ENCODE measurements at places on chromosomes 7 and 10.

DNA sequence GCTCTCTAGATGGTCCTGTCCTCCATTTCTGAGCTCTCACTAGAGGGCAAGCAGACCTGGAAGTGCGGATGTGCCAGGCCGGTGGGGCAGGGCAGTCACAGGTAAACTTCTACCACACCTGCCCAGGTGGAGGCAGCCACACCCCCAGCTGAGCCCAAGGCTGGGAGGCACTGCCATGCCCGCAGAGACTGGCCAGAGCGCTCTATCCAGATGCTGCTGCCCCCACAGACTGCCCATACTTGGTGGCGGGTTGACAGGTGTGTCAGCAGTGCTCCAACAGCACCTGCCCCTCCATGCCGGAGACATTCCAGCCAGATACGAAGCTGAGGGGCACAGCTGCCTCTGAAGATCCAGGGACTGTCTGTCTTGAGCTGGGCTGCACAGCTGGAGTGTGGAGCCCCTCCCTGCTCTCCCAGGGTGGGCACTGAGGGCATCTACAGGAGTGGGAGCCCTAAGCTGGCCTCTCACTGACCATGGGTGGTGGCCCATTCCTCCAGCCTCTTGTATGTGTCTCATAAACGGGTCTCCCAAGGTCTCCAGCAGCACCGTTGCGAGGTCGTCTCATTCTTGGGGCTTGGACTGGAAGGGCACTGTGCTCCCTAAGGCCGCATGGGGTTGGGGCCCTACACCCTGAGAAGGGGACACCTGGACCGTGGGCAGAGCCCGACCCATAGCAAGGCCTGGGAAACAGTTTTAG lies 38.2 kb upstream of the PPIF start:
- DNase-seq, result no peak

DNA sequence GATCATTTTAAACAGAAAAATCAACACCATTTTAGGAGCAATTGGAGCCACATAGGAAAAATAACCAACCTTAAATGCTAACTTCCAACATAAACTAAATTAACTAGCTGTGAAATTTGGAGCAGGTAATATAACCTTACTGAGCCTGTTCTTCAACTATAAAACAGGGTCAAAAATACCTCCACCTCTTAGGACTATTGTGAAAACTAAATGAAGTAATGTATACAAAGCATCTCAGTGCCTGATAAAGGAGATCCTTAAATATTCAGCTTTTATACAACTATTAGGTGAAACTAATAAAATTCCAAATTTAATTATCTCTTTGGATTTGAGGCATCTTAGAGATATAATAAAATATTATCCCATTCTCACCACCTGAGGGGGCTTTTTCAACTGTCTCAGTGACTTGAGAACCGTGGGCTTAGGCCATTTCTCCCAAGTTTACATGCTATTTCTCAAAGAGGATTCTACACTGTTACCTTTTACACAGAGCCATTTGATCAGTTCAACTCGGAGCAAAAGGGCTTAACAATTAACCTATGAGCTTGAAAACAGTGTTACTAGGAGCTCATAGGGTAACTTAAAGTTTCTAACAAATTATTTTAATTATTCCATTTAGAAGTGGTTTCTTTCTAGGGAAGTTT lies 165.0 kb upstream of the ASAH2 start:
- peak; percentile 30 for DNase-seq

DNA sequence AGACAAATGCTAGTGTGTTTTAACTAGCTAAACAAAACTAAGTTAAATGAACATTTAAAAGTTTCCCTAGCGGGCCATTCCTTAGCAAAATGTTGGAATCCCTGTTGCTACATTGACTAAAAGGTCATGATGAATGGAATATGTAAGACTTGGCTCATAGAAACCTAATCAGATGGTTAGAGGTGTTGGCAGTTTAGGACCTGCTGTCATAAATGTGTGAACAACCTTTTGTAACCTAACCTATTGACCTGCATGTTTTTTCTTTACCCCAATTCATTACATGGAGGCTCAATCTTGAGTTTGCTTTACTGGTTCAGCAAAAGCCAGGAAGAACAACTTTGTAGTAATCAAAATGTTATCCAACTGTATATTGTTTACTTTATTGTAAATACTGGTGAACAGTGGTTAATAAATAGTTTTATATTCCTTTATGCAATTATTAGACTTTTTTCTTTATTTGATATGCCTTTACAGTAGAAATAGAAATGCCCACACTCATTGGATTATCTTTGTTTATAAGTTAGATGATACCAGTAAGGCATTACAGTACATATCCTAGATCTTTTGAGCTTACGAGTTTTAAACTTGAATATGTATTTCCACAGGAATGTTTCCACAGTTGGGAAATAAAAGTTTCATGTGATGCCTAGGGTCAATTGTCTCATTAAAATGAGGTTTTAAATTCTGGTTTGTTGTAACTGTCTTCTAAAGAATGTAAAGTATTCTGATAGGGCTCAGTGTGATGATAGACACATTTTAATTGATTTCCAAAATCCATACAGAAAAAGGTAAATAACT lies 11.6 kb downstream of the CBX3 start:
- DNase-seq, result no peak

- DNase-seq, result no peak
Measured at GRCh38 chr7:94666879-94667587, 11.1 kb upstream of the SGCE start.

GRCh38 chr7:6022707-6023106 lies 8.5 kb upstream of the ANKRD61 start:
- no peak for DNase-seq

DNA sequence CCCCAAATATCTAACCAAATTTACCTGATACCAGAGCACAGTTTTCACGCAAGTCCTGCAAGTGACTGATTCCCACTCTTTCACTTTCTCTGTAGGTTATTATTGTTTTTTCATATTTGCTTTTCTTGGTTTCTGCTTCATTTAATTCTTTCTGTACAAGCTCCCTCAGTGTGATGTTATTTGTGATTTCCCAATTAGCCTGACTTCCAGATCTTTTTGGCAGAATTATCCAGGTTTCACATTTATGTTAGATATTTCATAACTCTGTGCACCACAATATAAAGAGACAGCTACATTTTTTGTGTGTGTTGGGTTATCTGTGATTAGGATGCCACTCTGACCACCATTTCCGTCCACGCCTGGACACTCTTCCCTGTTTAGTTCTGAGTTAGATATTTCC lies 381.5 kb upstream of the CNTNAP2 start:
- DNase-seq, result no peak

DNA sequence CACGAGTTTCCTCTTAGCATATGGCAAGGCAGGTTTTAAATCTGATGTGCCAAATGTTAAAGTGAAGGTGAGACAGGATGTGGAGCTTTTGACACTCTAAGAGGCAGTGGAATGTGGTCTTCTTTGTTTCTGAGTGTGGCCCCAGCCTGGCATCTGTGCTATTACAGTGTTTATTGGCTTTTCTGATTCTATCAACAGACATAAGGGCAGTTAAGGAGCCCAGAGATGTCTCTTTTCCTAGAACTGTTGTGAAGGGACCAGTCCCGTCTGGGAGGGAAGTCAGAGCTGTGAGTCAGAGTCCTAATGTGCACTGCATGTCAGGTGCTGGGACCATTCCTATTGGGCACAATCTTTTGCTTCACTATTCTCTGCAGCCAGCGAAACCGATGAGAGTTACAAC lies 32.5 kb downstream of the TRUB1 start:
- no peak for DNase-seq

GRCh38 chr7:94594882-94595281 lies 61.1 kb downstream of the SGCE start:
- DNase-seq, result no peak

- peak; percentile 33 for DNase-seq
Measured at GRCh38 chr7:124152859-124153692, 120.2 kb upstream of the TMEM229A start.

DNA sequence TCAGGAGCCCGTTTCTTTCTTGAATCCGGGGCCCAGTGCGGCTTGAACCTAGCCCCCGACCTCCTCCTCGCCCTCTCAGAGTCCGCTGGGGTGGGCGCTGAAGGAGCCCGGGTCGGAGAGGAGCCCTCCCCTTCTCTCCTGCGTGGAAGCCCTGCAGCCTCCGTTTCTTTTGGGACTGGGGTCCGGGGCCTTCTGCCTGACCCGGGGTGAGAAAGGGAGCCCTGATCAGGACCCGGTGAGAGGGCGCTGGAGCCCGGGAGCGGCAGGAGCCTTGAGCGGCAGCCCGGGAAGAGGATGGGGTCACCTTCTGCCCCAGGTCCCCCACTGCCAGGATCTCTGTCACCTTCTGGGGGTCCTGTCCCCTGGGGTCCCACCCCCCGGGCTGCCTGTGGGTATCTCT lies 162.3 kb downstream of the ZNF33B start:
- no peak for DNase-seq

GRCh38 chr7:82318786-82319185 lies 124.8 kb downstream of the CACNA2D1 start:
- no peak for DNase-seq

GRCh38 chr10:48251152-48251524 lies 23.4 kb downstream of the FRMPD2 start:
- no peak for DNase-seq

DNA sequence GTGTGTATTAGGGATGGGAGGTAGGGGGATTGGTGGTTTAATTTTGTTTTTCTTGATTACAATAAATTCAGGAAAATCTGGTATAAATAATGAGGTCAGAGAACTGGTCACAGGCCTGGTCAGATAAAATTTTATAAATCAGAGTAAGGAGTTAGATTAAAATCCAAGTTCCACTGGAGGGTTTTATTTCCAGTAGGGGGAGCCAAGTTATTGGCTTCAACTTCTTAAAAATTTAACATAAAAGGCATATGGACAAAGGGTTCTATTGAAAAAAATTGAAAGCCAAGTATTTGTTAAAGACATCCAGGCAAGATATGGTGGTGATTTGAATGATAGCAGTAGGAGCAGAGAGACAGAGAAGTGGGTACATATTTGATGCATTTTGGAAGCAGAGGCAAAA lies 763.3 kb downstream of the SORCS1 start:
- DNase-seq, result peak; percentile 5

DNA sequence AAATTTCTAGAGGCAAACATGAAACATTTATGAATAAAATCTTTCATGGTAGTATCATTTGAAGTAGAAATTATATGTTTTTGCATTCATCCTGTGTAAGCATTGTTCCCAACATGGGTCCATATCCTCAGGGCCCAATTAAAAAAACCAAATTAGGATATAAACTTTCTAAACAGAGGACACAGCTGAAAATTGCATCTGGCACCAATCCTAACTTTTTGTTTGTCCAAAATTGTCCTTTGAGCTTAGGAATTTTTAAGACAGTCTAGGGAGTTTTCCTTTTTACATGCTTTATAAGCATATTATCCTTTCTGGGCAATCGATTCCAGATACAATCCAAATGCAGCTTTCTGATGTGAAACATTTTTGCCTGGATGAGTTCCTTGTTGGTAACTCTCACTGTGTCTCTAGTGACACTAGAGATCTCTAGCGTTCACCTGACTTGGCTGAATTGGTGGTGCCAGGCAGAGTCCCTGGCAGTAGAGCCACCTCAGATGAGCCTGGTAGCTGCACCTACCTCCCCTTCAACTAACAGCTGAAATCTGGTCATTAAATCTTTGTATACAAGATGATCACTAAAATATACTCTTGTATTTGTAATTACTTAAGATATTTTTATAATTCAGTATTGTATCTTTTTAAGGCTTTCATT lies 137.6 kb upstream of the SAMD8 start:
- DNase-seq, result no peak

DNA sequence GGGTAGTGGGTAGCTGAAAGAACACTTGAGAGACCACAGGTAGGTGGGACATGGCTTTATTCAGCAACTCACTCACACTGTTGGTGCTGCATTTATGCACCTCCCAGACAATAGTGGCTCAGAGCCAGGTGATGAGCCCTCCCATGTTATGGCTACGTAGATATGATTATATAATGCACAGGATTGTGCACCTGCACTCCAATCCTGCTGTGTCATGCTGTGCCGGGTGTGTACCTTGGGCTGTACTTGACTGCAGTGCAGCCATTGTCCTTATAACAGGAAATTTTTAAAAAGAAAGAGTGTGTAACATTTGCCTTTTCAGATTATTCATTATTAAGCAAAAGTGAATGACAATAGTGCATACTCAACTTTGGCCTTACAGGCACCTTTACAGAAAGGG lies 366.1 kb upstream of the BMPER start:
- DNase-seq, result no peak

Measured in Caki2 (cell line).